ENCODE measurements at places on chromosomes 1 and 21. TPM values are rescaled to one million over a fixed set of nuclear protein-coding genes. Genes with fewer than 3 reads are reported as not detected.

ETV3L gene
- not detected for total RNA-seq

SPRR2F gene
- not detected for total RNA-seq

OLIG2 gene
- not detected for total RNA-seq

DNA sequence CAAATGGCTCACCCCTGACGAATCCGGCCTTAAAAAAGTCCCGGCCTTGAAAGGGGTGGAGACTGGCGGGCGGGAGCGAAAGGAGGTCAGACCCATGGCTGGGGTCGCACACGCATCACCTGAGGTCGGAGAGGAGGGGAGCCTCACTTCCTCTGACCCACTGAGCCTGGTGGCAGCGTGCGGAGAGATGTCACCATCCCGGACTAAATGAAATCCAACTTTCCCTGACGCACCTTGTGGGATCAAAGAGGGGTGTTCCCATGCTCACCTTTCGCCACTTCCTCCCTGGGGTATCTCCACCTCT lies 709 bp upstream of the SLC41A1 start:
- peak; percentile 53 for DNase-seq

GRCh38 chr1:23081376-23081775 lies 62.1 kb downstream of the KDM1A start:
- no peak for DNase-seq

DNA sequence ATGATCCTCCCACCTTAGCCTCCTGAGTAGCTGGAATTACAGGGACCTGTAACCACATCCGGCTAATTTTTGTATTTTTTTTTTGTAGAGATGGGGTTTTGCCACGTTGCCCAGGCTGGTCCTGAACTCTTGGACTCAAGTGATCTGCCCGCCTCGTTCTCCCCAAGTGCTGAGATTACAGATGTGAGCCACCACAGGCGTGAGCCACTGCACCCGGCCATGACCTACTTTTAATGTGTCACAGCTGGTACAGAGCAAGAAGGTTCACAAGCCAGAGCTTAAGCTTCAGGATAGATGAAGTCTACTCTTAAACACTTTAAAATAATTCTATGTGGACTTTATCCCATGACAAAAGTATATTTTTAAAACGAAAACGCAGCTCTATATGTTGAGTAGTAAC lies 23.6 kb downstream of the ACBD3 start:
- DNase-seq = no peak
